Pons (tissue), 1 donor: ENCODE measurements at places on chromosomes 4 and X.
A peak's percentile ranks its signal among the peaks of the same experiment; 100 is the strongest.

GRCh38 chr4:78940752-78941151, 1.5 kb upstream of the PAQR3 start:
- no peak for DNase-seq

- DNase-seq = no peak
Measured at GRCh38 chr4:183171484-183172267, 72.6 kb downstream of the WWC2 start.

- DNase-seq = no peak
Measured at GRCh38 chr4:27082776-27083175, 222.1 kb downstream of the STIM2 start.

- no peak for DNase-seq
Measured at GRCh38 chr4:151719956-151720334, 40.9 kb downstream of the GATB start.

- no peak for DNase-seq
Measured at GRCh38 chr4:184382189-184382846, 92.0 kb downstream of the IRF2 start.

- no peak for DNase-seq
Measured at GRCh38 chr4:175308236-175308635, 390.1 kb downstream of the ADAM29 start.

GRCh38 chr4:67207941-67208441, 337.3 kb downstream of the CENPC start:
- DNase-seq = no peak

- DNase-seq = no peak
Measured at GRCh38 chr4:184587221-184587620, 62.0 kb downstream of the CASP3 start.

GRCh38 chrX:30343206-30343605, 34.0 kb upstream of the NR0B1 start:
- DNase-seq = no peak

- DNase-seq = no peak
Measured at GRCh38 chr4:8278009-8278395, 8.4 kb downstream of the HTRA3 start.

DNA sequence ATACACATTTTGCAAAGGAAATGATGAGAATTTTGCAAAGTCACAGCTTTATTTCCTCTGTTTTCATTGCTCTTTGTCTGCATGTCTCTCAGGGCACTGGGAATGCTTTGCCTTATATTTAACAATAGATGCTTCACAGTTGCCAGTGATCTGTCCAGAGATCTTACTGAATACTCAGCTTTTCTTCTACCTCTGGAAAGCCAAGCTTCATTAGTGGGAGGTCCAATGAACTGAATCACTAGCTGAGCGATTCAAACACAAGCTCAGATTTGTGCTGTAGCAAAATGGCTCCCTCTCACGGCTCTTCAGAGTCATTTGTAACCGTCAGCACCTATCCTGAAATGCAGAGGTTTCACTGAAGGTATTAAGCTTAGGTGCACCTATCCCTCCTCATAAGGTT, 138.9 kb downstream of the DCLK2 start:
- DNase-seq = peak; percentile 95

GRCh38 chrX:11564546-11564945, 101.2 kb downstream of the ARHGAP6 start:
- no peak for DNase-seq

GRCh38 chr4:57093845-57094831, 16.0 kb downstream of the IGFBP7 start:
- no peak for DNase-seq
